ENCODE measurements at places on chromosomes 2 and 18.
A peak's percentile ranks its signal among the peaks of the same experiment; 100 is the strongest.

DNA sequence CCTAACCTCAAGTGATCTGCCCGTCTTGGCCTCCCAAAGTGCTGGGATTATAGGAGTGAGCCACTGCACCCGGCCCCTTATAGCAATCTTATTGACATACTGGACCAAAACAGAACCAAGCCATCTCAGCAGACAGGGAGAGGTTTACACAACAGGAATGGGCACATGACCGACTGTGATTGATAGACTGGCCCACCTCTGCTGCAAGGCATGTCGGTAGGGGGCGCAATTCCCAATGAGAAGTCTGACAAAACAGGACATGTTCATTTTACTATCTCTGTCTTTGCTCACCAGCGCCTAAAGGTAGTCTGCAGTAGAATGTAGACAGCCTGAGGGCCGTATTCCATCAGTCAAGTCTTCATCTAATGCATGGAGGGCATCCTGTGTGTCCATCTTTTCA lies 2.0 kb downstream of the LYPD6B start:
- DNase-seq, result peak; percentile 72

DNA sequence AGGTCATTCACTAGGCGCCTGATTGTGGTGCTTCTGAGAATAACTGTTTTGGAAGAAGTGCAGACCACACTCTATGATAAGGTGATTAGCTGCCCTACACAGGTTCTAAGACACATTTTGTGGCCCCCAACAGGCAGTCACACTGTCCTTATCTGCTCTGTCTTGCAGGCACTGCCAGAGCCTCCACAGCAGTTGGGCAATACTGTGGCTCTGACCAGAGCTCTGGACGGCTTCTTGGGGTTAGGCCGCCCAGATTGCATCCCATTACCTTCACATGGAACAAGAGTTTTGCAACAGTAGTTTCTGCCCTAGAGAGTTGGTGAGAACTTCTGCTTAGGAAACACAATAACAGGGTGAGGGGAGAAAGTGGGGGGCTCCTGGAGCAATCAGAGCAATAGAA lies 22.7 kb downstream of the RUFY4 start:
- DNase-seq, result no peak

DNA sequence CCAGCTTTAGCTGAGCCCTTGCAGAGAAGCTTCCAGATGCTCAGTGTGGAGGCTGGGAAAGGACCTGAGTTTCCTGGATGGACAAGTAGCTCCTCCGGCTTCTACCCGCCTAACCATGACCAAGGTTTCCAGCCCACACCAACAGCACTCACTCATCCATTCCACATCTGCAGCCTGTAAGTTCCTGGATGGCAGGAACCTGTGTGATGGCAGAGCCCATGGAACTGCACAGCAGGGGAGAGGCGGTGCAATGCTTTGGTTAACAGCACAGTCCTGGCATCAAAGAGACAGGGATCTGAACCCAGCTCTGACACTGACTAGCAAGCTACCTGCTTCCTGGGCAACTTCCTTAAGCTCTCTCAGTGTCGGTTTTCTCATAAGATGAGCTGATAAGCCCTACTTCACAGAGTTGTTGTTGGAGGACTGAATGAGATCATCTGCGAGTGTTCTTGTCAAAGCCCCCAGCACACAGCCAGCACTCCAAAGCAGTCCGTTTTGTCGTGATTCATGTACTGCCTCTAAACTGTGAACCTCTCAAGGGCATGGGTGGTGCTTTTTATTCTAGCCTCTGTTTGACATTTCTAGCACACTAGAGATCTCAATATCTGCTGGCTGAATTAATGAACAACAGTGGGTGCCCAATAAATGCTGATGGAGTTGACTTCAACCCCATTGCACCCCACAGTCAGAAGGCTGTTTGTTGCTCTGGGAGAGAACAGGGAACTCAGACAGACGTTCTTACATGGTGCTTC lies 41.6 kb upstream of the OTOF start:
- no peak for DNase-seq

- DNase-seq, result no peak
These were observed 54.3 kb upstream of the AGPS start for GRCh38 chr2:177338177-177338721.

DNA sequence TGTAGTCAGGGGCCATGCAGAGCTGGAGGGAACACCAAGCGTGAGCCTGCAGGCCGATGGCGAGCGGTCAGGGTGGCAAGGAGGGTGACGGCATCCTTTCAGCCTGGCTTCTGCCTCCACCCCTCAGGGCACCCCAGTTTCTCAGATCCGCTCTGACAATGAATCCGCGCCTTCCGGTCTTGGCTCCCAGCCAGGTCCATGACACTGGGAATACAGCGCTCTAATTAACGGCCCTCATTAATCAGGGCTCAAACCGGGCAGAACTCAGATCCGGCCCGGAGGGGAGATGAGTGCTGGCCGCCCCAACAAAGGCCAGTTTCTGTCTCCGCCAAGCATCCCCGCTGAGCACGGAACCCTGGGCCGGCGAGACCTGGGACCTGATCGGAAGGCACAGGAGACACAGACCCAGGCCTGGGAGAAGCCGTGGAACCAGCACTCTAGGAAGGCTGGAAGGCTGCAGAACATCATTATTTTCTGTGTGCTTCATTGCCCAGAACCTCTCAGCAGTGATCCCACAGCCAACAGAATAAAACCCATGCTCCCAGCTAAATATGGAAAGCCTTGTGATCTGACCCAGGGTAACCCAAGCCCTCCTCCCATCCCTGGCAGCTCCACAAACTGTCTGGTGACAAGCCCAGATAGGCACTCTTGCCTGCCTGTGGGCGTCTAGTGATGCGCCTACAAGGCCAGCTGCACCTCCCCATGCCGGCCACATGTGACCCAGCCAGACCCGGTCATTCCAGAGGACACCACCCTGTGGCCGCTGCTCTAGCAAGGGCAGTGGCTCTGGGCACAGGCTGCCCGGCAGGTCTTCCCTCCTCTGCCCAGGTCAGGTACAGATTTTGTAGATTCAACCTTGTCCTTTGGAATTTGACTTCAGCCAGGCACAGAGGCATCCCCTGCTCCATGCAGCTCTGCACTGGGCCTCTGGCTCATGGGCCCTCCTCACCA lies 438.7 kb upstream of the MYT1L start:
- DNase-seq, result no peak

- no peak for DNase-seq
These were observed 169.6 kb upstream of the SIX2 start for GRCh38 chr2:45178854-45179253.

DNA sequence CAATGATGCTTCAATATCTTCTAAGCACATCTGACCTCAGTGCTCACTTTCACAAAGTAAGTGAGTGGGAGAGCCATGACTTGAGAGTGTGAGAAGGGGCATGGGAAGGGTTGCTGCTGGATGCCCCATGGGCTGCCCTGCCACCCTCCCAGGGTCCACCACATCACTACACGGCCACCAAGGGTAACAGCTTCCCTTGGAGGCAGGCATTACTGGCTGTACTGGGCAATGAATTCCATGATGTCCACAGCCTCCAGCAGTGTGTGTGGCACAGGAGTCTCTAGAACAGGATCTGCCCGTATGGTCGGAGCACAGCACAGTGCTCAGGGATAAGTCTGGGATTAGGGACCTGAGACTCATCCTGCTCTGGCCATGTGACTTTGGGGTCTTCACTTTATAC lies 481.0 kb upstream of the MYT1L start:
- DNase-seq, result no peak

DNA sequence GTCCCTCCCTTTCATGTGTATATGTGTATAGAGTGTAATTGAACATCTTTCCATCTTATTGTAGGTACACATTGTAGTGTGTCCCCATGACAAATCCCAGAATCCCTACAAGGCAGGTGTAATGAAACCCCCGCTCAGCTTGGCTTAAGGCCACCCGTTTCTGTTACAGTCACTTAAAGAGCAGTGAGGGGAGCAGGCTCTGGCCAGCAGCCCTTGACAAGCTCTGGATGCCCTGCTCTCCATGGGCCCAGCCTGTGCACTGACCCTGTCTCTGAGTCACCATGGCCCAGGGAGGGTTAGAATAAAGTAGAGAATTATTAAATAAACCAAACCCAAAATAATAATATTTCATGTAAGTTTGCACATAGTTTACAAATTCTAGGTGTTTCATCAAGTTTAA lies 17.2 kb upstream of the MAL start:
- no peak for DNase-seq
